NCI-H1048 (cell line): ENCODE measurements at places on chromosomes 3 and 15.

- DNase-seq, result no peak
Measured at GRCh38 chr3:100033184-100033583, 81.1 kb downstream of the FILIP1L start.

GRCh38 chr3:25468866-25469319, 40.8 kb downstream of the RARB start:
- DNase-seq, result no peak

- DNase-seq, result no peak
Measured at GRCh38 chr15:89112341-89112971, 24.2 kb downstream of the ABHD2 start.

- DNase-seq, result no peak
Measured at GRCh38 chr15:41939986-41940385, 32.4 kb downstream of the EHD4 start.

GRCh38 chr3:146035366-146035765, 125.6 kb downstream of the PLOD2 start:
- DNase-seq, result no peak

DNA sequence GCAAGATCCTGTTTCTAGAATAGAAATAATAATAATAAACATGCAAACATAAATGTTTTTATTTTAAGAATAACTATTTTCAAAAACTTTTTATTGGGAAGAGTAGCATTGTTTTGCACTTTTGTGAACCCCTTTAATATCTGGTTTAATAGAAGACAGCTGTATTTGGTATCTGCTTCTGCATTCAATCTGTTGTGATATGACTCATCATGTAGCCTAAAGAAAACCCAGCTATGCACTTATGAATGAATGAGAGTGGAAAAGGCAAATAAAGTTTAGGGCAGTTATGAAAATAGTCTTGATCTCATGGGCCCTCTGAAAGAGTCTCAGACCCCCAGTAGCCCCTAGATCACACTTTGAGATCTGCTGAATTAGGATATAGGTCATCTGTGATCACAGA, 100.4 kb upstream of the PPP2R3A start:
- DNase-seq, result no peak

GRCh38 chr15:69410248-69410874, 3.8 kb upstream of the KIF23 start:
- DNase-seq, result no peak

- no peak for DNase-seq
Measured at GRCh38 chr15:35720984-35721383, 175.0 kb upstream of the DPH6 start.

- DNase-seq, result no peak
Measured at GRCh38 chr3:46868948-46869347, 5.7 kb upstream of the MYL3 start.

DNA sequence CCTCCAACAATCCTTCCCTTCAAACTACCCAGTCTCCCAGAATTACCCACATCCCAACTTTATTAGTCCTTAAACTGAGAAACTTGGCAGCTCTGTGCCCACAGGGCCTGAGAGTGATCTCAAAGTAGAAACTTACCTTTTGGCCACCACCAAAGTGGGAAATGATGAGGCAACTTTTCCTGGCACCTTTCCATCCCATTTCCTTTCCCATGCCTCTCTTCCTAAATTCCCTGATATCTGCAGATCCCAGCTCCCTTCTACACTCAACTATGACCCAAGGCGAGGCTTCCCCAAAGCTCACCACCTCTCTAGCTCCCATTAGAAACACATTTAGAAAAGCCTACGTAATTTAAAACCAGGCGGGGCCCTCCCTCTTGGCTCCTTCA, 271.9 kb downstream of the FOXP1 start:
- no peak for DNase-seq

- DNase-seq, result no peak
Measured at GRCh38 chr3:111194048-111194447, 122.4 kb downstream of the NECTIN3 start.

- no peak for DNase-seq
Measured at GRCh38 chr3:183439515-183439914, 11.1 kb upstream of the MCF2L2 start.

- no peak for DNase-seq
Measured at GRCh38 chr3:44516230-44516629, 38.8 kb upstream of the ZNF445 start.

- DNase-seq, result no peak
Measured at GRCh38 chr3:179971280-179971679, 65.5 kb downstream of the PEX5L start.

DNA sequence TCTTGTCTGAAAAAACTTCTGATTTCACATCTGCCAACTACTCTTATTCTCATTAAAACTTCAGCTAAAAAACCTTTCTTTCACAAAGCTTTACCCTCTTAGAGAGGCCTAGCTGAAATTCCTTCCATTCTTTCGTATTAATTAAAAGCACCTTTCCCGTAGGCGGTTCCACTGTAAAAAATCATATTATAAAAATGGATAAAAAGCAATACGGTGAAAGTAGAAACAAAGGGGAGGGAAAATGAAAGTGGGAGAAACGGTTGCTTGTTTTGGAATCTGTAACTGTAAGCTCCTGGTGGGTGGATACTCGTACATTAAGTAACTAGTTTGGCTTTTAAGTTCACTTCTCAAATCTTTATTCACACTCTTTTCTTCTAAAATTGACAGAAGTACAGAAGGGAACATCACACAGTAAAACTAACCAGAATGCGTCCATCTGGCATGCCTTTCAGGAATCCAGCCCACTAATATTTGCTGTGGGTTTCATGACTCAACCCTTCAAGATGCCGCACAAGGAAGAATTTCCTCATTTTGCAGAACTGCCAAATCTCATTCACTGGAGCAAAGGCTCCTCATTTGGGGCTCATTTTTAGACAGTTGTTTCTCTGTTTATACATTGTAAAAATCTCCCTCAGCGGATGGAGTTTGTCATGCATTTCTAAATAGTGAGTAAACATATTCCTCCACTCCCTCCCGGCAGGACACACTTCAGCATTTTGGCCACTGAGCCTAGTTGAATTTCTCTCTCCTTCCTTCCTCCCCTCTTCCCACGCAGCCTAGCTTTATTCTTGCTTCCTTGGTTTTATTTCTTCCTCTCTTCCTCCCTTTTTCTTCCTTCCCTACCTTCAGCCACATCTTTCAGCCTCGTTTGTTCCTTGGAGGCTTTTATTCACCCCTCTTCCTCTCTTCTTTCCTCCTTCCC, 419.5 kb upstream of the NAALADL2 start:
- DNase-seq, result no peak

DNA sequence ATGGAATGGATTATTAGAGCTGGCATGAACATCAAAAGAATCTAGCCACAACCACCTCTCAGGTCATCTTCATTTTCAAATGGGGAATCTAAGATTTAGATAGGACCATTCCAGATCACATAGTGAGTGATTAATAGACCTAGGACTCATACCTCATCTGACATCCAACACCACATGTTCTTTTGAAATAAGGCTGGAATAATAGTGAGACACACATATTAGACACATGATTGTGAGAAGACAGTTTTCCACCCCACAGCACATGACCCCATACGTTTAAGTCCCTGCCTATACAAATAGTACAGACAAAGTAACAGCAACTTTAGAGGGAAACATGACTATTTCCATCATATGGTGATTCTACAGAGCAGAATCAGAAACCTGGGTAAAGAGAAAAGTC, 344.7 kb upstream of the TPRG1 start:
- DNase-seq, result no peak

DNA sequence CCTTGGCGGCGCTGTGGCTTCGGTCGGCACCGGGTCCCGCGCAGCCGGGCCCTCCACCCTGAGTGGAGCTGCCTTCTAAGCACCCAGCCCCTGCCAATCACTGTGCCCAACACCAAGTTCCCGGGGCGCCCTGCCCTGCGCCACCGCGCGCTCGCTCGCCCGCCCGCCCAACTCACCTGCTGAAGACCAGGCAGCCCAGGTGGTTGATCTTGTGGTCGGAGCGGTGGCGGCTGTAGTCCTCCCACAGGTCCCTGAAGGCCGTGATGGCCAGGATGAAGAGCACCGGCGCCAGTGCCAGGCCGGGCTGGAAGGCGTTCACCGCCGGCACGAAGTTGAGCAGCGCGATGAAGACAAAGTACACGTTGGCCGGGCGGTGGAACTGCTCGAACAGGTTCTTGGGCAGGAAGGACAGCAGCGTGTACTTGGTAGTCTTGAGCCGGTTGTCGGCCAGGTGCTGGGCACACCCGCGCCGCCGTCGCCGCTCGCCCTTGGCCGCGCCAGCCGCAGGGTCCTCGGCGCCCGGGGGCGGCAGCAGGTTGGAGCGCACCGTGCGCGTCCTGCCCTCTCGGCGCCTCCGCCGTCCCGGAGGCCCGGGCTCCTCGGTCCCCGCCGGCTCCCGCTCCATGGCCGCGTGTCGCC, 536 bp downstream of the ATP10A start:
- DNase-seq, result no peak
